ENCODE measurements at places on chromosomes 5 and 9.

- DNase-seq, result no peak
Measured at GRCh38 chr9:71025728-71026127, 95.7 kb downstream of the TRPM3 start.

DNA sequence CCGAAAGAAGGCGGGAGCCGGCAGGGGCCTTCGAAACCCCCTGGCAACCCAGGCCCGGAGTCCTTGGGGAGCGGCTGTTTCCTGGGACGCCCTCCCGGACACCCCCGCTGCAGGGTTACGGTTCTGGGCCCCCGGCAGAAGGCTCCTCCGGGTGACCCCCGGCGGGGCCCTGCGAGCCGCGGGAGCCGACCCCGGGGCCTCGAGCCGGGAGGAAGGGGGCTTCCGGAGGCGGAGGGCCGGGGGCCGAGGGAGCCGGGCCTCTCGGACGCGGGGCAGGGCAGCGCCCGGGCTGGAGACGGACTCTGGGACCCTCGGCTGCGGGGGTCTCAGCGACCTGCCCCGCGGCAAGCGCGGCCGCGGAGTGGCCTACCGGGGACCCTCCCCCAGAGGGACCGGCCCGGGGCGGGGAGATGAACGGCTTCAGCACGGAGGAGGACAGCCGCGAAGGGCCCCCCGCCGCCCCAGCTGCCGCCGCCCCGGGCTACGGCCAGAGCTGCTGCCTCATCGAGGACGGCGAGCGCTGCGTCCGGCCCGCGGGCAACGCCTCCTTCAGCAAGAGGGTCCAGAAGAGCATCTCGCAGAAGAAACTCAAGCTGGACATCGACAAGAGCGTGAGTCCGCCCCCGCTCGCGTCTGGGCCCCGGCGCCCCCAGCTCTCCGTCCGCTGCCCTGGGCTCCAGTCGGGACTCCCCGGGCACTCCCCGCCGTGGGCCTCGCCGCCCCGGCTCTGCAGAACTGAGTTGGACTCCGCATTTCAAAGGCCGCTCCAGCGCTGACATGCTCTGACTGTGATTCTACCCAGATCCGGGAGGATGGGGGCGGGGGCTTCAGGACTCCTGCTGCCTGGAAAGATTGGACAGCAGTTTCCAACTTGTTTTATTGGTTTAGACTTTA is 645 bp downstream of the SAP30L start:
- DNase-seq, result no peak

- DNase-seq, result no peak
Measured at GRCh38 chr5:116451066-116451465, 123.6 kb downstream of the SEMA6A start.

DNA sequence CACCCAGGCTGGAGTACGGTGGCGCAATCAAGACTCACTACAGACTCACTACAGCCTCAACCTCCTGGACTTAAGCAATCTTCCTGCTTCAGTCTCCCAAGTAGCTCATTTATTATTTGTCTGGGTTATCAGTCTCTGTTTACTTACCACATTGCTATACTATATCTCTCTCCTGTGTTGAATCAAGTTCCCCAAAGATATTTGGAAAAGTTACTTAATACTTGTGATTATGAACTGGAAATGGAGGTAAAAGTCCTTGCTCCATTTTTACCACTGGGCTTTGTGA is 55.6 kb downstream of the ANGPTL2 start:
- DNase-seq, result no peak

- no peak for DNase-seq
Measured at GRCh38 chr5:36367524-36367923, 65.8 kb upstream of the RANBP3L start.

DNA sequence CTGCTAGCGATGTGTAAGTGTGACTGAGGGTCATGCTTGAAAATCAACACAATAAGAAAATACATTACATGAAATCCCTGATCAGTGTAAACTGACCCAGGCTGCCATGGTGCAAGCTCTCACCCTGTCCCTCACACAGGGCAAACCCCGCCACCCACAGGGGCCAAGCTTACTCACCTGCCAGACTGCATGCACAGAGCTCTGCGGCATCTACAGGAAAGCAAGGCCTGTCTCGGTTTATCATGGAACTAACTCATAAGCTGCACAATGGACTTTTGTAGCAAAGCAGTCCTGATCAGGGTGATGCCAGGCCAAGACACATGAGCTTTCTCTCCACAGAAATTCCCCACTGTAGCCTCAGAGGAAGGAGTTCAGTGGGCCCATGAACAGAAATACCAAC is 9.7 kb downstream of the IPPK start:
- no peak for DNase-seq

- DNase-seq, result no peak
Measured at GRCh38 chr9:103902263-103902662, 191.8 kb upstream of the SMC2 start.

DNA sequence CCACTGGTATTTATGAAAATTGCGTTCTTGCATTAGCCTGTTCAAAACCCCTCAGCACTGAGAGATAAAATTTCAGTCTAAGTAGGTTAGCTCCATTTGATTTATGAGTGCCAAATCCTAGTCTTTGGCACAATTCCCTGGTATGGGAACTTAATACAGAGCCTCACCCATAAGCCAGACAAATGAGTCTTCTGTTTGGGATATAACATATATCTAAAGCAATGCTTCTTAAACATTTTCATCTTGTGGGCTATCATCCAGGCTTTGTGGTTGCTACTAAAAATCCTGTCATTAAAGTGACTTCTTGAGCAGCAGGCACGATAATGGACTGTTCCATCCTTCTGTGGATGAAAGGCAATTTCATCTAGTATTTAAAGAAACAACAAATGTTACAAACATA is 419.5 kb upstream of the ACTBL2 start:
- DNase-seq, result no peak

DNA sequence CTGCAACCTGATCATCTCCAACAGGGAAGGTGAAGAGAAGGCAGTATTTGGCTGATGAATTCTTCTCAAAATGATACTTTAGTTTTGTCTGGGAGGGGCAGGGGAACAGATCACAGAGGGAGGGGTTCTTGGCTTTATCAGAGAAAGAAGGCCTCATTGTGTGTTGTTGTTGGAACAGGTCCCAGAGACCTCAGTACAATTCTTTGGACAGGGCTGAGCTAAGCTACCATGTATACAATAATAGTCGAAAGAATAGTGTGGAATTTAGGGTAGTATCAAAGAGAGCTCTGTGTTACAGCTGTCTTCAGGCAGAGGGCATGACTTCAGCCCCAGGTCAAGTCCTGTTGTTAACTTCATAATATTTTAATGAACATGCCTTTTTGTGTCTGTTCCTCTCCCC is 39.9 kb downstream of the ARHGAP26 start:
- no peak for DNase-seq

GRCh38 chr5:143244000-143244736 is 159.3 kb downstream of the NR3C1 start:
- DNase-seq, result no peak

DNA sequence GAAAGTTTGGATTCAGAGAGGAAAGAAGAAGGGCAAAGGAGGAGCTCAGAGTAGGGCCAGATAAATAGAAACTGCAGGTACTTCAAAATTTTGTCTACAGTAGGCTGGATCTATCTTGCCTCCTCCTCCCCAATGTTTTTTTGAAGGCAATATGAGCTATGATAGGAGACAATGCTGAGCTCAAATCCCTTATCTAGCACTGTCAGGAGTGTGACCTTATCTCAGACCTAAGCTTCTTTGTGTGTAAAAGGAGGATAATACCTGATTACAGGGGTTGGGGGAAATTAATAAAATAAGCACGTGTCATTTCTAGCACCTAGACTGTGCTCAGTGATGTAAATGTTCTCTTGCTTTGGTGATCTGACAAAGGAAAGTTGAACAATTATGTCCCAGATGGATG is 137.8 kb upstream of the CD180 start:
- DNase-seq, result no peak

Data from SIG-M5 (cell line).